Cortex of kidney (tissue), 1 donor: ENCODE measurements at places on chromosomes 11 and 22.

DNA sequence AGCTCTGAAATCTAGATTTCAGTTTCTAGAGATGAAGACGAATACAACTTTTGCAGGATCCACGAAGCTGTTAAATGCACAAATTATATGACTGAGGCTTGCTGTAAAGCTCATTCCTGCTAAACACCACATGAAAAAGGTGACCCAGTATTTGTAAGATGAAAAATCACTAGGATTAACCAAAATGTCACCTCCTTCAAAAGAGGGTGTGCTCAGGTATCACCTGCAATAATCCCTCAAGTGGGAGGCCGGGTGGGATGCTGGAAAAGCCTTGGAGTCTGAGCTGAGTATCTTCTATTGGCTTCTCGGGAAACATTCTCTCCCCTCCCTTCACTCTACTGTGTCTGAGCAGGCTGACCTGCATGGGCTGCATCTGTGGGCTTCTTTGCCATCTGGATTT is 195.8 kb downstream of the NELL1 start:
- DNase-seq, result no peak

DNA sequence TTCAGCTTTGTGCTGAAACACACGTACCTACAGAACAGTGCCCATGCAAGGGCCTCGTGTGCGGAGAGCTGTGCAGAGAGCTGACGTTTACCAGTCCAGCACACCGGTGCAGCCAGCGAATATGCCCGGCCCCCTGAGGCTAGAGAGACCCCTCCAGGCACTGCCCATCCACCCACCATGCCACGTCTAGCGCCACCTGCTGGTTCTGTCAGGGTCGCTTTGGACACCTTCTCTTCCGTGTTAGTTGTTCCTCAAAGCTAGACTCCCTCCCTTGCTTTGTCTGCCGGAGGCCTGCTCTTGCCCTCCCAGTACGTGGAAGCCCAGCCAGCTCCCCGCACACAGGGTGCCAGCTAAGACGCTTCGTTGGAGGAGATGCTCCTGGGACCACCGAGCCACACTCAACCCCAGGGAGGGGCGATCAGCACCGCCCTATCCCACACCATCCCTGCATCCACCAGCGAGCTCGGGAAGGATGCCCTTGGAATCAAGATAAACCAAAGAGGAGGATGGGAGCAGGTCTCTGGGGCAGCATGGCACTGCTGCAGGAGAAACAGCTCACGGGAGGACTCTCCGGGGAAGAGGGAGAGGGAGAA is 43.4 kb downstream of the CPT1A start:
- no peak for DNase-seq

DNA sequence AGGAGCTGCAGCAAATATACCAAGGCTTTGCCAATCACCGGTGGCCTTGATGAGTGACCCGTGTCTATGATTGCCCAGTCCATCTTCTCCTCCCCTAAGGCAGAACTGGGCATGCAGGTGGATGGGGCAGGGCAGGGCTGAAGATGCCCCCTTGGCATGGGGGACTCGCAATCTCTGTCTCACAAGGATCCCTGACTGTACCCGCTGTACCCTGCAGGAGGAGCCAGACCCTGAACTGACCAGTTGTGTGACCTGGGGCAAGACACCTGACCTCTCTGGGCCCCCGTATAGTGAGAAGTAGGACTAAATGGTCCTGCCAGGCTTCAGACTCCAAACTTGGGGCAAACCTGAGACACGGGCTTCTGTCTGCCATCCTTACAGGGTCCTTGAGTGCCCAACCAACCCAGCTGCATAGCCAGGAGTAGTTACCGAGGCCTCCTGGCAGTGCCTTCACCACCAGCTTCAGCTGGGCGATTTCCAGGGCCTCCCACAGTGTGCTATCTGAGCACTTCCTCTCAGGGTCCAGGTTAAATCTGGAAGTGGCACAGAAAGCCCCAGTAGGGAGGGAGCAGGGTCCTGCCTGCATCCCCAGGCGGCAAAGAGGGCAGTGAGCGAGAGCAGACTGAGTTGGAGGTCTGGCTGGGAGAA is 6.4 kb upstream of the KCNJ11 start:
- no peak for DNase-seq

DNA sequence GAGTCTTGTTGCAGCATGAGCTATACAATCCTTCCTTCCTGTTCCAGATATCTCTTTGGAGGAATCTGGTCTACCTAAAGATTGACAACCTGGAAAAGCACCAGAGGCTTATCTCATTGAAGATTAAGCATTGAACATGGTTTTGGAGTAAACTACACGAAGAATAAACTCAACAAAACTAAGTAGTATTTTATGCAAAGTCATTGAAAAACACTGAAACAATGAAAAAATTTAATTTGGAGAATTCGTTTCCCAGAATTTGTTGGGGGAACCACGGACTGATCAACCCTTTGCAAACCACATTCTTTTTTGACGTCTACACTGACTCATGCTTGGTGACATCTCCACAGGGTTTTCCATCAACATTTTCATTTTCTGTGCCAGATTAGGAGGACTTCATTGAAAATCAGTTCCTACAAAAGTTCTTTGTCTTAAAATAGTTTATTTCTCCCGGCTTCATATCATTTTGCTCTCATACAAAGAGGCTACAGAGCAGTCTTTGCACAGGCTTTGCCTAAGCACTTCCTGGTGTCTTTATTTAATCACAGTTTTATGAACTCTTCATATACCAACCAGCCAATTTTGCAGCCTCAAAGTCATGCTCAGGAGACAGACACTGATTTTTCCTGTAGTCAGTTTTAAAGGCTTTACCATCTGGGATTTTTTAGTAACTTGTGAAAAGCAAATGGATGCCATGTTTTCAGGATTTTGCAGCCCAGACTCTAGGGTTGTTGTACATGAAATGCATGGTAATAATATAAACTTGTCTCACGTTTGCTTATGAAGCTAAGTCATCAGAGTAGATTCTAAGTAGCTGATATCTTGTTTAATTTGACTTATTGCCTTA is 186.3 kb downstream of the C11orf91 start:
- no peak for DNase-seq

- DNase-seq, result no peak
Observed at GRCh38 chr22:22667966-22668880, 23.8 kb downstream of the GGTLC2 start.

DNA sequence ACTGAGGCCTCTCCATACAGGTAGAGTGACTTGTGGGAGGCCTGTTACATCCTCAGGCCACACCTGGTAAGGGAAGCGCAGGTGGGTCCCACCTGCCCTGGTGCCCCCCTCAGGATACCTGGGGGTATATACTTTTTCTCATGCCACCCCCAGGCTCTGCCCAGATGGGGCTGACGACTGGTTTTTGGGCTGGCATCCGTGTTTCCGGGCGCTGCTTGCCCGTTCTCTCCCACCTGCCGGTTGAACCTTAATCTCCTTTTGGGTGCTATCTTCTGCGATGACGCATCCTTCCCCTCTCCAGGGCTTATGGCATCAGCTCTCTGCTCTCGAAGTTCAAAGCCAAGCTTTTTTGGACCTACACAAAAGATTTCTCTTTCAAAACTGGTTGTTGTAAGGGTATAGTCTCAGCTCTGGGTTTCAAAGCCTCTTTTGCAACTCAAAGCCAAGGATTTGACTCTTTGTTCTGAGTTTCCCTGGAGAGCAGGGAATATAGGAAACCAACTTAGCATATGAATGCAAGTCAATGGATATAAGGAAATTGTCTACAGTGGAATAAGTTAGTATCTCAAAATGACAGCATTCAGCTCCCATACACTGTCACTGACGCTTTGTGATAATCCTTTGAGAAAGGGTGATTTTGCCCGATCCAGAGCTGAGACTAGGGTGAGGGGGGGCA is 8.6 kb upstream of the LRRC10B start:
- no peak for DNase-seq

- DNase-seq, result no peak
Observed at GRCh38 chr11:61616434-61616833, 35.6 kb upstream of the SYT7 start.
